ENCODE measurements at places on chromosomes 7 and 10.

DNA sequence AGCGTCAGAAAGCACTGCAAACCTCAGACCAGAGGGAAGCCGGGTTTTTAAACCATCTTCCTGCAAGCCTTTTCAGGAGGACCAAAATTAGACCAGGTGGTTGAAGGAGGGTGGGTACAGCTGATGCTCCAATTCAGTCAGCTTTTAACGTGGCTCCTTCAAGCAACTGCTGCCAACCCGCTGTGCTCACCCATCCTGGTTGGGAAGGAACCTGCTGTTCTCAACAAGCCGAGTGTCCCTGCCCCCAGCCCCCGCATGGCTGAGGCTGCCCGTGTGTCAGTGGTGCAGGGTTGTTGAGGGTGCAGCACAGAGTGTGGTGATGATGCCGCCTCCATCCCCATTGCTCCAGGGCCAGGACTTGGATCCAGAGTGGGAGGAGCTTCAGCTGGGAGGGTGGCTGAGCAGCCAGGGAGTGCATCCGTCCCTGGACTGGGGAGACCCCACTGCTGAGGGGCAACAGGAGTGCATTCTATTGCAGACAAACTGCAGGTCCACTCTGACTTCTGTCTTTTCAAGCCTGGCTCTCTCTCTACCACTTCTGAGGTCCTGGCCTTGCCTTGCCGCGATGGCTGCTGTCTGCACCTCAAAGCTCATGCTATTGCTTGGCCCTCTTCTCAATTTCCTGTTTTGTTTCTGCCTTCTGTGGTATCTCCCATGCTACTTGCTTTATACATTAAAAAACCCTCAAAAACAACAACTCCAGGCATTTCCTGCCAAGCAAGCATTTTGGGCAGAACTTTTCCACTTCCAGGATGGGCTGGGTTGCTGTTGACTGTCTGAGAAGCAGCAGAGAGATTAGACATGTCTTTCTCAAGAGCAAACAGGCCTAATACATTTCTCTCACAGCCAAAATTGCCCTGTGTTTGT, 134.7 kb downstream of the DNAJB6 start:
- DNase-seq, result no peak

DNA sequence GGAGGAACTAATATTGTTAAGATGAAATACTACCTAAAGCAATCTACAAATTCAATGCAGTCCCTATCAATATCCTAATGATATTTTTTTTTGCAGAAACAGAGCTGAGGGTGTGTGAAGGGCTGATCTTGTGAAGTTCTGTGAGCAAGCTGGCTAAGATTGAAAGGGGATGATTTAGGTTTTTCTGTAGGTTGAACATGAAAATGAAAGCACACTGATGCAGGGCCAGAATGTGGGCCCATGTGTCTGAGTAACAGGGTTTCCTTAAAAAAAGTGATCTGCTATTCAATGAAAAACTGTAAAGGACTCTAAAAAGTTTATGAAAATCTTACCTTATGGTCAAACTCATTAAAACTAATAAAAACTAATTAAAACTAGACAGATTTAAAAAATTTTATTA, 47.4 kb downstream of the GRB10 start:
- DNase-seq, result no peak

DNA sequence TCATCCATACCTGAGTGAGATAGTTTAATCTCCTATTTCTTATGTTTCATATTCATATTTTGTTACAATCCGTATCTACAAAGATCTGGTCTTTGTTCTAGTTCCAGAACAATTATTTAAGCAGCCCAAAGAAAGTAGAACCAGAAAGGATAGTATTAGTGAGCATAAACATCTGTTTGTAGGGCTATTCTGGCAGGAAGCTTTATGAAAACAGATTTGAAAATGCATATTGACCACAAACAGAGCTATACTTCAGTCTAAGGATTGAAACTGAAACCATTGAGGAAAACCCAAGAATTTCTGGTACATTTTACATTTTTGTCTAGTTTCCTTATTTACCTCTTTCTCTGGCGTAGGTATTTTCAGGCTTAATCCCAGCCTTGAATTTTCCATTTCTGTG, 28.1 kb downstream of the LRGUK start:
- no peak for DNase-seq

- DNase-seq, result no peak
These were observed 6.9 kb downstream of the CCL24 start for GRCh38 chr7:75806560-75807307.

GRCh38 chr10:131043039-131043691, 268.4 kb downstream of the TCERG1L start:
- DNase-seq, result no peak

- no peak for DNase-seq
These were observed 217.8 kb upstream of the HPS1 start for GRCh38 chr10:98664329-98665042.

- no peak for DNase-seq
These were observed 176.4 kb upstream of the RHEB start for GRCh38 chr7:151695951-151696541.

- no peak for DNase-seq
These were observed 30.2 kb downstream of the NEURL1 start for GRCh38 chr10:103523683-103524082.

- DNase-seq, result peak; percentile 63
These were observed 605 bp upstream of the NFKB2 start for GRCh38 chr10:102394801-102395399.

GRCh38 chr10:118980870-118981269, 48.6 kb upstream of the NANOS1 start:
- no peak for DNase-seq

DNA sequence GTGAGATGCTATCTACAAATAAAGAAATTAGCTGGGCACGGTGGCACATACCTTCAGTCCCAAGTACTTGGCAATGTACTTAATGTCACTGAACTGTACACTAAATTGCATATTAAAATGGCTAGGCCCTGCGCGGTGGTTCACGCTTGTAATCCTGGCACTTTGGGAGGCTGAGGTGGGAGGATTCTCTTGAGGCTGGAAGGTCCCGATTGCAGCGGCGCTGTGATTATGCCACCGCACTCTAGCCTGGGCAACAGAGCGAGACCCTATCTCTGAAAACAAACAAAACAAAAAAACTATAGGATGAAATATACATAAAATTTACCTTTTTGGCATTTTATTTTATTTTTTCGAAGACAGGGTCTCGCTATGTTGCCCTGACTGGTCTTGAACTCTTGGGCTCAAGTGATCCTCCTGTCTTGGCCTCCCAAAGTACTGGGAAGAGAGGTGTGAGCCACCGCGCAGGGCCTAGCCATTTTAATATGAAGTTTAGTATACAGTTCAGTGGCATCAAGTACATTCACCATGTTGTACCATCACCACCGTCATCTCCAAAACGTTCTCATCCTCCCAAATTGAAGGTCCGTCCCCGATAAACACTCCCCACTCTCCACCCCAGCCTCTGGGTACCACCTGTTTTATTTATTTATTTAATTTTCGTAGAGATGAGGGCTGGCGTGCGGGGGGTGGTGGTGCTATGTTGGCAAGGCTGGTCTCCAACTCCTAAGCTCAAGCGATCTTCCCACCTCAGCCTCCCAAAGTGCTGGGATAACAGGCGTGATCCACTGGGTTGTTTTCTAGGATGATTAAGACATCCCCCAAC, 1.3 kb upstream of the EIF3B start:
- no peak for DNase-seq

DNA sequence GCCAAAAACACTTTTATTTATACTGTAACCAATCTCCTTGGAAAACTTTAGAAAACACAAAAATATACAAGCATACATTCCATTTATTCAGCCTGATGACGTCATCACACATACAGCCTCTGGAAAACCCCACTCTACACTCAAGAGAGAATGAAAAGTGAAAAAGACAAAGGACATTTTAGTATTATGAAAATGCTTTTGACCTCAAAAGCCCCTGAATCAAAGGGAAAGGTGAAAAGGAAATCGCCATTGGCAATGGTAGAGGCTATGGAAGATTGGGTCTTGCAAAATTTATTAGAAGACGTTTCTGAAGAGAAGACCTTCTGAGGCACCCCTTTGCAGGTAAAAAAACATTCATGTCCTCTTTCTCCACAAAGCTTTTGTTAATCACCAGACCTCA, 82.9 kb upstream of the STRIP2 start:
- DNase-seq, result no peak

DNA sequence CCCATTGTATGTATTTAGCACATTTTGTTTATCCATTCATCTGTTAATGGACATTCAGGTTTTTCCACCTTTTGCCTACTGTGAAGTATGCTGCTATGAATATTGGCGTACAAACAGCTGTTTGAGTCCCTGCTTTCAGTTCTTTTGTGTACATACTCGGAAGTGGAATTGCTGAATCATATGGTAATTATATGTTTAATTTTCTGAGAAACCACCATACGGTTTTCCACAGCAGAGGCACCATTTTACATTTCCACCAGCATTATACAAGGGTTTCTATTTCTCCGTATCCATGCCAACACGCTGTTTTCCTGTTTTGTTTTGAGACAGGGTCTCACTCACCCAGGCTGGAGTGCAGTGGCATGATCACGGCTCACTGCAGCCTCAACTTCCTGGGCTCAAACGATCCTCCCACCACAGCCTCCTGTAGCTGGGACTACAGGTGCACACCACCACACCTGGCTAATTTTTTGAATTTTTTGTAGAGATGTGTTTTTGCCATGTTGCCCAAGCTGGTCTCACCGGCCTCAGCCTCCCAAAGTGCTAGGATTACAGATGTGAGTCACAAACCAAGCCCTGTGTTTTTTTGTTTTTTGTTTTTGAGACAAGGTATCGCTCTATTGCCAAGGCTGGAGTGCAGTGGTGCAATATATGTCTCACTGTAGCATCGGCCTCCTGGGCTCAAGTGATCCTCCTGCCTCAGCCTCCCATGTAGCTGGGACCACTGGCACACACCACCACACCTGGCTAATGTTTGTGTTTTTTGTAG, 22.1 kb upstream of the FBXW4 start:
- no peak for DNase-seq

GRCh38 chr10:29266641-29267040, 22.2 kb upstream of the LYZL1 start:
- DNase-seq, result no peak

- DNase-seq, result no peak
These were observed 163.5 kb downstream of the SH3PXD2A start for GRCh38 chr10:103691723-103692435.

DNA sequence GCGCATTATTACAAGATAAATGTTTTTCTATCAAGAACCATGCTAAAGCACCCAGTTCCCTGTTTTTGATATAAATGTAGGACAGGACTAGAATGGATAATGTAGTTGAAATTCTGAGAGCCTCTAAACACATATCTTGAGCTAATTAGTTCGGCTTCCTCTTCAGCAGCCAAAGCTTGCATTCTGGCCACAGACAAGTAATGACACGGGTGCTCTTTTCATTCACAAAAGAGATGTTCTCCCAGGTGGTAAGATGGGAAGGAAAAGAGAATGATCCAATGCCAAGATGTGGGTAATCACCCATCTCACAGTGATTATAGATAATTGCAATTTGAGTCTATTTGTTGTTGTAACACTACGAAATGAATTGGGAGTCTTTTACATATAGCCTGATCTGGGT, 246.5 kb downstream of the KIAA1217 start:
- DNase-seq, result no peak

DNA sequence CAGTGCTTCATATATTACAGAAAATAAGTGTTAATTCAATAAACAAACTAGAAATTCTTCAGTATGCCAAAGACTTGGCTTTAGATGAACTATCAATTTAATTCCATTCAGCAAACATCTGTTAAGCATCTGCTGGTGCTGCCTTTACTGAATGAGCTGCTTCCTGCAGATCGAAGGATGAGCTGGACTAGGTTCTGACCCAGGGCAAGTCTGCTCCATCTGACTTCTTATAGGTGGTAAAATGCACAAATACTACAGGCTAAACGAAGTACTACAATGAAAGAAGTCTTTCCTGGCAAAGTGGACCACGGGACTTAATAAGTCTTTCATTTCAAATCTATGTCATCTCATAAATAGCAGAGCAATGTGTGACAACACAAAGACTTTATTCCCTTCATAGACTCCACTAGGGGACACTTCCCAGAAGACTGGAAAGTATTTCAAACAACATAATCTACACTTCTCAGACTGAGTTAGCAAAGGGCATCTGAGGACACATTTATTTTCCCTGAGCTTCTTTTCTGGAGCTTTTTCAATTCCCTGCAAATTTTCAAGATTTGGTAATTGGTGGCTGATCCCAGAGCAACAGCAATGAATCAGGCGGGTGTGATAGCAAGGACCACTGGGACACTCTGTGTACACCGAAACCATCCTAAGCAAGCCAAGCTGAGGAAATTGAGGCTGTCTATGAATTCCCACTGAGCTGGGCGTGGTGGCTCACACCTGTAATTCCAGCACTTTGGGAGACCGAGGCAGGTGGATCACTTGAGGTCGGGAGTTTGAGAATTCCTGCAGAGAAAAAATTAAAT, 108.9 kb upstream of the FRMD4A start:
- no peak for DNase-seq

DNA sequence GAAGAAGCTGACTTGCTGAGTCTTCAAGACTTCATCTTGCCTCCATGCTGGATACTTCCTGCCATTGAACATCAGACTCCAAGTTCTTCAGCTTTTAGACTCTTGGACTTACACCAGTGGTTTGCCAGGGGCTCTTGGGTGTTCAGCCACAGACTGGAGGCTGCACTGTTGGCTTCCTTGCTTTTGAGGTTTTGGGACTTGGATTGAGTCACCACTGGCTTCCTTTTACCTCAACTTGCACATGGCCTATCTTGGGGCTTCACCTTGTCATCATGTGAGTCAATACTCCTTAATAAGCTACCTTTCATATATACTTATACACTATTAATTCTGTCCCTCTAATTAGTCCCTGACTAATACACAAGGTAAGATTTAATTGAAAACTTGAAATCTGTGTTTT, 361.7 kb upstream of the SEMA3C start:
- DNase-seq, result no peak

DNA sequence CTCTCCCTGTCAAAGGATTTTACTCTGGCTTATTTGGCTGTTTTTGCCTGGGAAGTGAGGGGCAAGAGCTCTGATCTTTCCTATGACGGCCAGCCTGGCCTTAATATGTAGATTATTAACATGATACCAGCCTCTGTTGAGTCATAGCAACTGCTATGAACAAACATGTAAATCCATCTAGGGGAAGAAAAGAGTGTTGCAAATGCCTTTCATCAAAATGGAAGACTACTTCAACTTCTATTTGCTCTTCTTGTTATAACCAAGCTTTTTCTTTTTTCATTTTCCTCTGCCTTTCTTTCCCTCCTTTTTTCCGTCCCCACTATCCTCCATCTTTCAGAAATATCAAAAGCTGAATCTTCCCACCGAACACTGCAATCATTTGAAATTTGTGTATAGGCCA, 46.6 kb downstream of the BTRC start:
- no peak for DNase-seq
